ENCODE measurements at places on chromosomes 12 and 14.

DNA sequence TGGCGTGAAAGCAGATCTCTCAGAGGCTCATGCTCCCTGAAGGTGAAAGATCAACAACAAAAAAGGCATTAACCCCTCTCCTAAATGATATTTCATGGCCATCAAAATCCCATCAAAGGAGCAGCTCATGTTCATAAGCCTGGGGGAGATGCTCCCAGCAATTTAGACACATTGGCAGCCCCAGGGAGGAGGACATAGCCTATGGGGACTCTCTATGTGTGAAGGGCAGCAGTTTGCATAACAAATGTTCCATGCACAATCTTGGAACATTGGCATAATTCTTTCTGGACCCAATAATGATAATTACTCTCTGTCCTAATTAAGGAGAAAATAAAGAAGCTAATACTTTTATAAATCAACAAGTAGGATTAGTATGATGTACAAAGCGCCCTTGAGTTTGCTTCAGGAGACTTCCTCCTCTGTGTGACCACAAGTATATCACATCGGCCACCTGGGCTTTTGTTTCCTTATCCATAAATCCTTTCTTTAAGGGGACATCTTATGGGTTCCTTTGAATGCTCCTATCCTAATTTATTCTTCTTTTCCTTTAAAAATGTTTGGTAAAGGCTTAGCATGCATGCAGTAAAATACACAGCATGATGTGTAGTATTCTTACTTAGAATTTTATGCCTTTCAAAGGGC lies 161.9 kb upstream of the PLEKHG7 start:
- DNase-seq: no peak

DNA sequence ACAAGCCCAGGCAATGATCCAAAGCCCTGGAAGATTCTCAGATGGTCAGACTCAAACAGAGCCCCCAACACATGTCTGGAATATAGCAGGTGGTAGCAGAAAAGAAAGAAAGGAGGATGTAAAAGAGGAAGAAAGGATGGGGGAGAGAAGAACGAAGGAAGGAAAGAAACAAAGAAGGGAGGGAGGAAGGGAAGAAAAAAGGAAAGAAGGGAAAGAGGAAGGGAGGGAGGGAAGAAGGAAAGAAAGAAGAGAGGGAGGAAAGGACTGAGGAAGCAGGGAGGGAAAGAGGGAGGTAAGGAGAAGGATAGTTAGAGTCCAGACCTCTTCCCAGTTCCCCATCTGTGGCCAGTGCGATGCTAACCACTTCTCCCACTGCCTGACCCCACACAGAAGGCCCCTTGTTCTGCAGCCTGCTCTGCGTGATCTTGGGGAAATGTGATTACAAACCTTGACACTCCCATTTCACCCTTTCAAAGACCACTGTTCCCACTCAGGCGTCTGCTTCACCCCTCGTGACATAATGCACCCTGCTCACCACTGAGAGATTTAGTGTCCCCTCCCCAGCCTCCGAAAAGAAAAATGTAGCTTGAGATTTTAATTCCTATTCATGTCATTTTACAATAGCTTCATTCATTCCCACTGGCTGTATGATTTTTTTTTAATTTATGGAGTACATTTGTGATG lies 357.9 kb downstream of the BCL11B start:
- no peak for DNase-seq

DNA sequence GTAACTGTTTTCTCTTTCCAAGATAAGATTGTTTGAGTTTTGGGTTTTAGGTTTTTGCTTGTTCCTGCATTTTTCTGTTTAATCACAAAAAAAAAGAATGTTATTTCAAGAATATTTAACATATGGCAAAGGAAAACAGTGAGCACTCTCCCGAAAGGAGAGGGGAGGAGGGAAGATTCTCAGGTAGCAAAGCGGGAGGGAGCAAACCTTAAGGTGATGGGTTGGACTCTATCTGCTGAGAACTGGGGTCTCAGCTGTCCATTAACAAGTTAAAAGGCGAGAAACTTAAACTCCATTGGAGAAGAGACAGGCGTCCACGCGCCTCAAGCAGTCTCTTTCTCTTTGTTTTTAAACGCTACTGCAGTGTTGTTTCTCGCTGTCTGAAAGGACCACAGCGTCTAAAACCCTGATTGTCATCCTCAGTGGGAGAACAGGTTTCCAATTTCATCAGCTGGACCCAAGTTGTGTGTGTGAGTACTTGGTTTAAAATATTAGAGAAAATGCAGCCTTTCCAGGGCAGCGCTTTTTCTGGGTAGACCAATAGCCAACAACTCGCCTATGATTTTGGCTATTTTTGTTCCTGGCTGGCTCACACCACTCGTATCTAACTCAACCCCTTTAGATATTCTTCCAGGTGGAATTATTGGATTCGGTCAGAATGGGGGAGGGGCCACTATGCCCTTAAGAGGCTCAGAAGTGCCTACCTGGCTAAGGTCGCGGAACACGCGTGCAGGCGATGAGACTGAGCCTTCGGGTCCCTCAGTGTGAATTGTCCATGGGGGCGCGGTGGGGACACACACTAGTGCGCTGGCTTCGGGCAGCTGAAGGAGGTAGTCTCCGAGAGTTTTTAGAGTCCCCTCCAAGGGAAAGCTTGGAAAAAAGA lies 8.2 kb downstream of the SIX1 start:
- DNase-seq: no peak

DNA sequence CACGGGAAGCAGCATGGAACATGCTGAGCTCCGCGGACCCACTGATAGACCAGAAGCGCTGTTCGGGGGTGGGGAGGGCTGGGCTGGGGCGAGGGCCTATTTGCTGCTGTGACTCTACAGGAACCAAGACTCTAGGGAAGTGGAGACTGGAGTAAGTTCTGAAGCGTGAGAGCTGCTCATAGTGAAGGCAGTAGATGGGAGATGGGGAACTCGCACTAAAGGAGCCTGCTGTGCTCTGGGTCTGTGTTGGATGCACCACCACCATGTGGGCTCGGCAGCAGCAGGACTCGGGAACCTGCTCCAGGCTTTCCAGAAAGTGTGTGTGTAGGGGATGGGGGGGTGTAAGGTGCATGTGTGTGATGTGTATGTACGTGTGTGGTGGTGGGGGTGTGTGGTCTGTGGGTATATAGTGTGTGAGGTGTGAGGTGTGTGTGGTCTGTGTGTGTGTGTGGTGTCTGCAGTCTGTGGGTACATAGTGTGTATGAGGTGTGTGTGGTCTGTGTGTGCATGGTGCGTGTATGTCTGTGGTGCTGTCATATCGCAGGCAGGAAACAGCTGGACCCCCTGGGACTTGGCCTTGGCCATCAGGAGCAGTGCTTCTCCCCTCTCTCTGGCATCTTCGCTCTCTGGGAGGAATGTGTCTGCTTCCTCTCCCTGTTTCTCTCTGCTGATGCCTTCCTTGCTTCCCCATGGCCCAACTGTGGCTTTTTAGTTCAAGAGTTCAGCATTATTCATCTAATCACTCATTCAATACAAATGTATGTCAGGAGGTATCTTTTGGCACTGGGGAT lies 378.9 kb downstream of the FUT8 start:
- no peak for DNase-seq

GRCh38 chr12:32139064-32139421 lies 32.4 kb downstream of the BICD1 start:
- DNase-seq: peak; percentile 3

DNA sequence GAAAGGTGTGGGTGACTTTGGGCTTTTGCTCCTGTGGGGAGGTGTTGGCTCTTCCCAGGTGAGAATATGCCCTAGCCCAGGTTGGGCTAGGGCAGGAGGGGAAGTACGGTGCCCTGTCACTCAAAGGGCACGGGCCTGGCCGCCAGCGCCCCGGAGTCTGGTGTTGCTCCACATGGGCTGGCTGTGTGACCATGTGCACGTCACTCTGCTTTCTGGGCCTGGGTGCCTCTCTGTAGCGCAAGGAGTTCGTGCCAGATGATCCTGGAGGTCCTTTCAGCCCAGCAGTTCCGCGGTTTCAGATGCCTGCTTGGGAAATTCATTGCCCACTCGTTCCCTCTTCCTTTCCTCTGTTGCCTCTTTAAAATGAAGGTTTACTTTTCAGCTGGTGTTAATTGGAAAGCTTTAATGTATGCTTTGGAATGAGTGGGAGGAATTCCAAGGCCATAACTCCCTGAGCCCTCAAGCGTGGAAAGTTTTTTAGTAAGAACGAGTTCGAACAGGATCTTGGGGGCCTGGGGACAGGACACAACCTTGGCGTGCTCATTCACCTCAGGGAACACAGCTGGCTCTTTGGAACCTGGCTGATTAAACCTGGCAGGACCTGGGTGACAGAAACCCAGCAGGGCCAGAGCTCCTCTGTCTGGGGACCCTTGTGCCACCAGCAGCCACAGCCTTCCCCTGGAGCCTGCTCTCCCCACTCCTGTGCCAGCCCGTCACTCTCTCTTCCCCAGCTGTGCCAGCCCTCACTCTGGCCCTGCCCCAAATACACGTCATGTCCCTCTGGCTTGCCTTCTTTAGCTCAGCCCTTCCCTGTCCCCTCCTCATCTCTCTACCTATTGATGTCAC lies 42.8 kb downstream of the TSPAN9 start:
- no peak for DNase-seq

DNA sequence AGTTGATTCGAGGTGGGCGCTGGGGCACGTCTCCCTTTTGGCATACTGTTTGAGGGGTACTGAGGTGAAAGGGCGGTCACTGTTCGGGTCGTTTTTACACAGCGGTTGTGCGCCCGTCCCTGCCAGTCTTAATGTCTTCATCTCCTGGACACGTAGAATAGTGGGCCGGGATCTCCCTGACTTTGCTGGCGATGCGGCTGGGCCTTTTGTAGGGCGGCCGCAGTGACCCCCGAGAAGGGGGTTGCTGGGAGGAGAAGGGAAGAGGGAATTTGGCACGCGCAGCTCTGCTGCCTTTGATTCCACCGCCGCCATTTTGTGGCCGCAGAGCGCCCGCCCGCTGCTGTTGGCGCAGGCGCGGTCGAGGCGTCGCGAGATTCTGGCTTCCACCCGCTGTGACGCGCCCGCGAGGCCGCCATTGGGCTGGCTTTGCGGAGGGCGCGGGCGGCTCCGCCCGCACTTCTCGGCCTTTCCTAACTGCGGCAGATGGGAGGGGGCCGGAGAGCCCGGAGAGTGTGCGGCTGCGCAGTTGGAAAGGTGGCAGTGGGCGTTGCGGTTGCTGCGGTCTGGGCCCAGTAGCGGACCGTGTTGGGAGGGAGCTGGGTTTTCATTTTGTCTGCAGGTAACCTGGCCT lies 542 bp downstream of the SRSF5 start:
- DNase-seq: peak; percentile 90

GRCh38 chr12:67441736-67442346 lies 172.7 kb downstream of the CAND1 start:
- peak; percentile 80 for DNase-seq

GRCh38 chr14:99195602-99196309 lies 76.2 kb downstream of the BCL11B start:
- DNase-seq: no peak

DNA sequence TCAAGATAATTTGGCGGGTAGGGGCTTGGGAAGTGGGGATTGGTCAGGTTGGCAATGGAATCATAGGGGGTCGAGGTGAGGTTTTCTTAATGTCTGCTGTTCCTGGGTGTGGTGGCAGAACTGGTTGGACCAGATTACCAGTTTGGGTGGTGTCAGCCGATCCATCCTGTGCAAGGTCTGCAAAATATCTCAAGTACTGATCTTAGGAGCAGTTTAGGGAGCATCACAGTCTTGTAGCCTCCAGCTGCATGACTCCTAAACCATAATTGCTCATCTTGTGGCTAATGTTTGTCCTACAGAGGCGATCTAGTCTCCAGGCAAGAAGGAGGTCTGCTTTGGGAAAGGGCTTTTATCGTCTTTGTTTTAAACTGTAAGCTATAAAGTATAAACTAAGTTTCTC lies 868.4 kb downstream of the DIO2 start:
- no peak for DNase-seq

- no peak for DNase-seq
These were observed 814 bp downstream of the RAB2B start for GRCh38 chr14:21475767-21476522.

GRCh38 chr14:91570021-91570420 lies 59.9 kb upstream of the PPP4R3A start:
- no peak for DNase-seq

- no peak for DNase-seq
These were observed 7.4 kb downstream of the CIT start for GRCh38 chr12:119869720-119870119.

- no peak for DNase-seq
These were observed 4.9 kb upstream of the DCAF4 start for GRCh38 chr14:72921396-72921795.

GRCh38 chr14:89600950-89601826 lies 184.2 kb upstream of the FOXN3 start:
- DNase-seq: no peak

- no peak for DNase-seq
These were observed 92.2 kb upstream of the ATF7IP start for GRCh38 chr12:14272956-14273912.

DNA sequence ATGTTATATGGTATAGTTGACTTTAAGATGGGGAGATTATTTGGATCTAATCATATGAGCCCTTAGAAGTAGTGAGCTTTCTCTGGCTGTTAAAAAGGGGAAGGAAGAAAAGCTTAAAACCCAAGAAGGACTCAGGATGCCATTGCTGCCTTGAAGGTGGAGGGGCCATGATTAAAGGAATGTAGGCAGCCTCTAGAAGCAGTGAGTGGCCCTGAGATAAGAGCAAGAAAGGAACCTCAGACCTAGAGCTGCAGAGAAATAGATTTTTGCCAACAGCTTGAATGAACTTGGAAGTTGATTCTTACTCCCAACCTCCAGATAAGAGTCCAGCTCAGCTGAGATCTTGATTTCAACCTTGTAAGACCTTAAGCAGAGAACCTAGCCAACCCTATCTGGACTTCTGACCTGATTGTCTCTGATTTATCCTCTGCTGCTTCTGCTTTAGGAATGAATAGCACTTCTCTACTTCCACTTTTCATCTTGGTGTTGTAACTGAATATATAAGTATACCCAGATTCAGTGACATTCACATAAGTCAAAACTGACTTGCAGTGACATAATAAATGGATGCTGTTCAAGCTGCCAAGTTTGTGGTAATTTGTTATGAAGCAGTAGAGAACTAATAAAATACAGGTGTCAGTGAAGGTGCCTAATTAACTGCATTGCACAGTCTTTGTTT lies 33.5 kb downstream of the RAD51B start:
- no peak for DNase-seq

GRCh38 chr14:69673104-69673503 lies 61.7 kb downstream of the SUSD6 start:
- no peak for DNase-seq

Data from activated CD4-positive, alpha-beta T cell treated with anti-CD3 and anti-CD28 coated beads for 4 hours (primary cell).